ENCODE measurements at places on chromosomes 6 and 20.

- no peak for DNase-seq
These were observed 21.8 kb upstream of the PCMTD2 start for GRCh38 chr20:64233725-64234124.

- DNase-seq = no peak
These were observed 135.5 kb downstream of the ZDHHC14 start for GRCh38 chr6:157516319-157517026.

DNA sequence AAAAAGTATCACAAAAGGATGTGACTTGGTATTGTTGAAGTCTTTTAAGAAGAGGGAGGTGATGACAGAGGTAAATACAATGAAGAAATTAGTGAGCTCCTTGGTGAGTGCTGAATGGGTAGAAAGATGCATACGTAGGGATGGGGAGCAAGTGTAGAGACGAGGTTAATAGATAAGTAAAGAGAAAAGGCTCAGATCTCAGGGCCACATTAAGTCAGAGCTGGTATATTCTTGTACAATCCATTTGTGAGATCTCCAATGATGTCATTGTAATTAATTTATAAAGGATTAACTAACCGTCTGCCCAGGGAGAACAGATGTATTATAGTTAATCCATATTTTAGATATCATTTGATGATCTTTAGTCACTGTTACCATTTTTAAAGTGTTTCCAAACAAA is 43.4 kb downstream of the SMPDL3A start:
- no peak for DNase-seq

DNA sequence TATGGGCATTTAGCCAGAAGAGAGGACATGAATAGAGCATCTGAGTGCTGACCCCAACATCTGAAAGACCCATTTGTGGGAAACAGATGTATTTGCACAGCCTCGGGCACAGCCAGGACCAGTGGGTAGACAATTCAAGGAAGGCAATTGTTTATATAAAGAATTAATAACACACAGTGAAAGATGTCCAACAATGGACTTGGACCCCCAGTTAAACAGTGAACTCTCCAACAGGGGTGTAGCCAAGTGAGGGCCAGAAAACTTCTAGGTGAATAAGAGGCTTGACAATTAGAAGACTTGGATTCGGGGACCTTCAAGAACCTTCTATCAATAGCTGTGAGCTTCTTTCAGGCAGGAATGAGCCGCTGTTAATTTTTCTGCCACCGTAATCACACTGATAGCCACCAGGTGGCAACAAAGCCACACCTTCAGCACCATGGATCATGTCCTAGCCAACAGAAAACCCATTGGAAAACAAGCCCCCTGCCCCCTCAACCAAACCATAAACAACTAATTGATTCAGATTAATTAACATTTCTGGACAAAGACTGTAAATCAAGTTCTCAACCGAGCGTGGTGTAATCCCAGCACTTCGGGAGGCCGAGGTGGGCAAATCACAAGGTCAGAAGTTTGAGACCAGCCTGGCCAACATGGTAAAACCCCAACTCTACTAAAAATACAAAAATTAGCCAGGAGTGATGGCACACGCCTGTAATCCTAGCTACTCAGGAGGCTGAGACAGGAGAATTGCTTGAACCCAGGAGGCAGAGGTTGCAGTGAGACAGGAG is 8.8 kb upstream of the SRSF6 start:
- peak; percentile 47 for DNase-seq

GRCh38 chr6:4301871-4302270 is 166.5 kb upstream of the ECI2 start:
- no peak for DNase-seq

- DNase-seq = no peak
These were observed 196.5 kb downstream of the BACH2 start for GRCh38 chr6:90100059-90100665.

GRCh38 chr6:106750142-106750918 is 121.0 kb downstream of the QRSL1 start:
- DNase-seq = no peak

- DNase-seq = no peak
These were observed 201.2 kb downstream of the FOXC1 start for GRCh38 chr6:1810880-1811279.

GRCh38 chr20:23148731-23149570 is 62.8 kb upstream of the CD93 start:
- DNase-seq = no peak

DNA sequence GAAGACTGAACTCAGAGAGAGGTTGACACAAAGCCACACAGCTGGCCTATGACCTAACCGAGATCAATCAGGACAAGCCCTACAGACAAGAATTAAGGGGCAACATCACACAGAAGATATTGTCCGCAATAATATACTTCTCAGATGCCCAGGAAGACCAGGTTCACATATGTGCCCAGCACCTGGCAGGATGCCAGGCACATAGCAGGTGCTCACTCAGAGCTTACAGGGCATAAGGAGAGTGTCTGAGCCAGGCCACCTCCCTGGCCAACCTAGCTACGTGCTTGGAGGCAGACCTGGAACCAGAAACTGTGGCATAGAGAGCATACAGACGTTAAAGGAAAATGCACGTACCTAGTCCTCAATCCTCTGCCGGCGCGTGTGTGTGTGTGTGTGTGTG is 87.0 kb upstream of the LRFN2 start:
- DNase-seq = no peak

DNA sequence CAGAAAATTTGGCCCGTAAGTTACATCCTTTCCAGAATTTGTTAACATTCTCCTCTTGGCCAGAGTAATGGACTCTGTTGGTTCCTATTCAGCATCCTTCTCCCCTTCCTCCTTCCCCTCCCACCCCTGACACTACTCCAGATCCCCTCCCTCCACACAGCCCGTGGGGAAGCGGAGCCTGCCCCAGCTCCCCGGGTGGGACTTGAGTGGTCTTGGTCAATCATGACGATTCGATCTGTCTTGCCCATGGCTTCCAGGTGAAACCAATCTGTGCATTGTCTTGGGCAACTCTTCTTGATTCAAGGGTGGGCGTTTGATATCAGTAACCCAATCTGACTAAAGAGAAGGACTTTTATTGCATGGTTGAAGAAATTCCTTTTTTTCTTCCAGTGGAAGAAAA is 143.9 kb downstream of the ANKRD60 start:
- peak; percentile 10 for DNase-seq

Measured in stimulated activated CD8-positive, alpha-beta memory T cell treated with anti-CD3 and anti-CD28 coated beads, Interleukin-4, amount 100 ng/mL, for 48 hours (primary cell).